ENCODE measurements at places on chromosomes 16 and 17. TPM values are rescaled to one million over a fixed set of nuclear protein-coding genes. Genes with fewer than 3 reads are reported as not detected.

The ASB16 gene
- total RNA-seq = 0.11 TPM

DNA sequence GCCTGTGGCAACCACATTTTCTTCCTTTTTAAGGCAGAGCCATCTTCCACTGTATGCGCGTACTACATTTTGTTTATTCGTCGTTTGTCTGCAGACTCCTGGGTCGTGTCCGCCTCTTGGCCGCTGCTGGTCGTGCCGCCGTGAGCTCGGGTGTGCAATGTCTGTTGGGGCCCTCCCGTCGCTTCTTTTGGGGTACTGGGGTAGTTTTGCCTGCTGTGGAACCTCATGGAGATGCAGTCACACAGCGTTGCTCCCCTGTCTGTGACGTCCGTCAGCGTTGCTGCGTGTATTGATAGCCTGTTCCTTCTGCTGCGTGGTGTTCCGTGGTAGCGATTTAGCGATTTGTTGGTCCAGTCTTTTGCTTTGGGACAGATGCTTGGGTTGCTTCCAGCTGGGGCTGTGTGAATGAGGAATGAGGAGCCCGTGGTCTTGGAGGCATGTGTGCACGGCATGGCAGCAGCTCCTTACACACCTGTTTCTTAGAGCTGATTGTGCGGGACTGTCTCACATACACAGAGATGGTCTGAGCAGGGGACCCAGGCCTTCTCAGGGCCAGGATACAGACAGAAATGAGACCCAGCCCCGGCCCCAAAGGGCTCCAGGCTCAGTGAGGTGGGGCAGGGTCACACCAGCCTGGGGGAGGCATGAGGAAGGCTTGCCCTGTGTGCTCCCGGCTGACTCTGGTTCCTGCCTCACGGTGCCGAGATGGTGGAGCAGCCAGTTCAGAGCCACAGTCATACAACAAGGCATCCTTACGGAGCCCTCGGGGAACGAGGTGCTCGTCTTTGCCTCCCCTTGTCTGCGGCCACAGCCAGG lies 78.4 kb upstream of the GSE1 start:
- peaks cover 24% of the 10 kb centered on the region for H3K4me1 ChIP-seq
- no peaks in the 10 kb centered on the region for H3K27me3 ChIP-seq
- no peak for DNase-seq
- no peaks in the 10 kb centered on the region for H3K36me3 ChIP-seq

- H3K27me3 ChIP-seq = no peaks in the 10 kb centered on the region
- H3K4me1 ChIP-seq = peaks cover 10% of the 10 kb centered on the region
- no peak overlapping the region for H3K27ac ChIP-seq
- H3K4me3 ChIP-seq = no peak overlapping the region
- peaks cover 4% of the 10 kb centered on the region for H3K36me3 ChIP-seq
These were observed 40.1 kb downstream of the CLEC16A start for GRCh38 chr16:10984509-10984908.

The OR2C1 gene
- total RNA-seq = 0.51 TPM

DNA sequence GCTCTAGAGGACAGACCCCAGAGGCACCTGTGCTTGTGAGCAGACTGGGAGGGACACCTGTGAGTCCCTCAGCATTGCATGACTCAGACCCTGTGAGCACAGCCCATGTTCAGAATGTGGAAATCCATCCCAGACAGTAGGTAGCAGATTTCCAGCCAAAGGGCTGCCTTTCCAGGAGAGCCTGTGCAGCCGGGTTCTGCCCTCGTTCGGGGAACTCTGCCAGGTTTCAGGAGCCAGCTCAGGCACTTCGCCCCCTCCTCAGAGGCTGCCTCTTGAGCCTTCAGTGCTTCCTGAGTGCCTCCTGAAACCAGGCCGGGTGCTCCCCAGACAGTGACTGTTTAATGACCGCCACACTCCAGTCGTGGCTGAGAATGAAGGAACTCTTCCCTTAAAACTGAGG lies 23.3 kb upstream of the SDR42E2 start:
- no peak overlapping the region for H3K27ac ChIP-seq
- H3K4me3 ChIP-seq = no peak overlapping the region
- H3K36me3 ChIP-seq = no peaks in the 10 kb centered on the region
- H3K4me1 ChIP-seq = no peaks in the 10 kb centered on the region

The LYRM9 gene
- total RNA-seq = 7.0 TPM

GRCh38 chr17:77957235-77957856 lies 1.2 kb upstream of the TNRC6C start:
- H3K27me3 ChIP-seq = peaks cover 26% of the 10 kb centered on the region
- peaks cover 8% of the 10 kb centered on the region for H3K4me1 ChIP-seq
- H3K4me3 ChIP-seq = peak overlapping the region; percentile 30
- H3K27ac ChIP-seq = no peak overlapping the region
- peak; percentile 55 for DNase-seq
- no peaks in the 10 kb centered on the region for H3K36me3 ChIP-seq

The RAB40B gene
- 10.3 TPM for total RNA-seq

DNA sequence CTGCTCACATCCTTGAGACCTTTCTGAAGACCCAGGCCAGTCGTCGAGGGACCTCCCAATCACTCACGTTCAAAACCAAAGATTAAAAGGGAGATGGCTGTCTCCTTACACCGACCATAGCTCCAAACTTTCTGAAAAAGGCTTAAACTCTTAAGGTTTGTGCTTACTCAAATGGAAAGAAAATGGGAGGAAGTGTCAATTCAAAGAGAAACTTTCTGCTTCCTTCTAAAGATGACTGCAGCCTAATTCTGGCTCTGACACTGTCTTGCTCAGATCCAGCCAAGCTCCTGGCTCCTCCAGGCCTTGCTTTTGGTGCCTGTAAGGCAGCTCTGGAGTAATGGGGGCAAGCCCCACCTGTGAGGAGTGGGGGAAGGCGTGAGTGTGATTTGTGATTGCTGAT lies 54.9 kb upstream of the WSB1 start:
- no peak overlapping the region for H3K27ac ChIP-seq
- no peak for DNase-seq
- H3K27me3 ChIP-seq = no peaks in the 10 kb centered on the region
- no peaks in the 10 kb centered on the region for H3K36me3 ChIP-seq
- H3K4me3 ChIP-seq = no peak overlapping the region

GRCh38 chr17:161481-161880 lies 20.0 kb downstream of the DOC2B start:
- no peaks in the 10 kb centered on the region for H3K27me3 ChIP-seq
- DNase-seq = no peak
- no peak overlapping the region for H3K4me3 ChIP-seq
- no peaks in the 10 kb centered on the region for H3K4me1 ChIP-seq
- H3K27ac ChIP-seq = no peak overlapping the region
- H3K36me3 ChIP-seq = no peaks in the 10 kb centered on the region

GRCh38 chr17:4407851-4408250 lies 25.9 kb upstream of the SPNS3 start:
- H3K27ac ChIP-seq = no peak overlapping the region
- H3K4me1 ChIP-seq = no peaks in the 10 kb centered on the region
- H3K36me3 ChIP-seq = no peaks in the 10 kb centered on the region
- peak; percentile 18 for DNase-seq

GRCh38 chr17:19613979-19614378 lies 34.6 kb upstream of the ALDH3A2 start:
- no peak overlapping the region for H3K4me3 ChIP-seq
- H3K27me3 ChIP-seq = no peaks in the 10 kb centered on the region
- no peaks in the 10 kb centered on the region for H3K36me3 ChIP-seq
- no peak for DNase-seq
- no peak overlapping the region for H3K27ac ChIP-seq
